ENCODE measurements at places on chromosomes 2 and 18.

DNA sequence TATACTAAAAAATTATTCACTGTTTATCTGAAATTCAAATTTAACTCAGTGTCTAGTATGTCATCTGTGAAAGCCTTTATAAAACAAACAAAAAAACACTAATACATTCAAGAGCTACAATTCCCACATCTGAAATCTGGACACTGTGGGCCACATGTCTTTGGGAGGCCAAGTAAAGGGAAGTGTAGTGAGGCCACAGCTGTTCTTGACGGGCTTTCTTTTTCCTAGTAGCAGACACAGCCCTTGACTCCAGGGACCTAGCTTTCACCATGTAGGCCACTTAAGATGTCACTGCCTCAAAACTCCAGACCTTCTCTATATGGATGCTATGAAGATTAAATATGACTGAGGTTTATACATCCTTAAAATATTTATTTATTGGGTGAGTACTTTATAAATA is 91.1 kb downstream of the RBMS1 start:
- no peak for DNase-seq

- no peak for DNase-seq
Measured at GRCh38 chr18:11785444-11786055, 65.7 kb upstream of the CHMP1B start.

- DNase-seq, result no peak
Measured at GRCh38 chr2:99410276-99410675, 73.1 kb downstream of the EIF5B start.

- no peak for DNase-seq
Measured at GRCh38 chr2:164114937-164115336, 379.1 kb upstream of the FIGN start.

GRCh38 chr2:238891457-238892203 is 43.7 kb downstream of the TWIST2 start:
- DNase-seq, result no peak

DNA sequence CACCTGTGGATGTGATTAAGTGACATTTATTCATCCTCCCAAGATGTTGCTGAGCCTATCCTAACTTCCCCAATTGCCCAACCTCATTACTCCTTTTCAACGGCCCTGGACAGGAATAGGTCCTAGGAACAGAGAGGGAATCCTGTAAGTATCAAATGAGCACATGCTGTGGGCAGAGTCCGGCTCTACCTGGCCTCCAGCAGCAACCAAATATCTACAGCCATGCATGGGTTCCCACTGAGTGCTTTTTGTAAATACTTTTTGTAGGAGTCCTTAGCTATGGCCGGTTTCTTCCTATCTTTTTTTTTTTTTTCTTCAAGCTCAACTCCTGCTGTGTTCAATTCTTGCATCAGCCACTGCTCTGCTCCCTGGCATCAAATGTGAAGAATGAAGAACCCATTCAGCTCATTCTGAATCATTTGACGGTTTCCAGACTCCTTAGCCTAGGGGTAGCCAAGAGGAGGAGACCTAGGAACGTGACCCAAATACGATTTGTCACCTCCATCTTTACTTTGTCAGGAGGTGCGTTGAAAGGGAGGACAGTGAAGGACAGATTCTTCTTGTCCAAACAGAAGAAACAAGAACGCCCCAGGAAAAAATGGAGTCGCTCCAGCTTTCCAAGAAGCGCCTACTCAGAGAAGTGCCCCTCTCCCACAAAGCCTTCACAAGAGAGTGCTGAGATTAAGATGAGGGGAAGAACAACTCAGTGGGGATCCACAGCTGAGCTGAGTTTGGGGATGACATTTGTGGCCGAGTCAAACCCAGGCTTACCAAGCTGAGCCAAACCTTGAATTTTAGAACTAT is 46.7 kb upstream of the LCLAT1 start:
- DNase-seq, result no peak

GRCh38 chr2:199818026-199818425 is 33.0 kb downstream of the FTCDNL1 start:
- DNase-seq, result peak; percentile 87

GRCh38 chr18:9985641-9986040 is 71.8 kb downstream of the VAPA start:
- DNase-seq, result no peak

- no peak for DNase-seq
Measured at GRCh38 chr2:71788186-71788525, 334.8 kb downstream of the DYSF start.

- DNase-seq, result no peak
Measured at GRCh38 chr2:75772908-75773630, 62.4 kb upstream of the GCFC2 start.

- DNase-seq, result no peak
Measured at GRCh38 chr18:12820506-12820905, 63.5 kb downstream of the PTPN2 start.

DNA sequence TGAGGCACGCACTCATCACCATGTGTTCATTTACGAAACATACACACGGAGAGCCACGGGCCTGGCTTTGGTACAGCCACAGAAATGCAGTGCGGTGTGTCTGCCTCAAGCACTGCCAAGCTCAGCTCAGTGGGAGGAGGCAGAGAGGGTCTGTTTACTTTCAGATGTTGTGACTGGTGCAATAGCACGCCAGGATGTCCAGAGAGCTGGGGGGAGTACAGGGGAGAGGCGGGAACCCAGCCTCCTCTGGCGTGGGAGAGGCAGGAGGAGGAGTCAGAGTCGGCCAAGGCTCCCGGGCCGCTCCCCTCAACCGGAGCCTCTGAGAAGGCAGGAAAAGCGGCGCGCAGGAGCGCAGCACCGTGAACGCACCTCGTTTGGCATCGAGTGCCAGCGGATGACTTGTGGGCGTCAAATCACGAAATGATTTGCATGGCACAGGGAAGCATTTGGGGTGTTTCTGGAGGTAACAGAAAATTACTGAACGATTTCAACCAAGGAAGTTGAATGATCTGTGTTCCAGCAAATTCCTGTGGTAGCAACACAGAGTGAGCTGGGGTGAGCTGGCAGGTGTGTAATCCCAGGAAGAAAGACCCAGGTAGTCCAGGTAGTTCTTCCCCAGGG is 143.0 kb downstream of the ZNF516 start:
- peak; percentile 83 for DNase-seq

DNA sequence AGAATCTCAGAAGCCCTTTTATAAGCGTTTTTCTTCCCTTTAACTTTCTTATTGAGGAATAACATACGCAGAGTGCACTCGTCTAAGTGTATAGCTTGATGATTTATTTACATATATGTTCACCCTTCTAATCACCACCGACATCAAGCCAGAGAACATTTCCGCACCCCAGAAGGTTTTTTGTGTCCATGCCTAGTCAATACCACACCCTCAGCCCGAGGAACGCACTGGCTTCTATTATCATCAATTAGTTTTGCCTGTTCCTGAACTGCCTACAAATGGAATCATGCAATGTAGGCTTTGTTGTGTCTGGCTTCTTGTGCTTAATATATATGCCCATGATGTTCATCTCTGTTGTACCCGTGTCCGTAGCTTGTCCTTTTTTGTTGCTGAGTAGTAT is 27.7 kb downstream of the SDC1 start:
- no peak for DNase-seq

DNA sequence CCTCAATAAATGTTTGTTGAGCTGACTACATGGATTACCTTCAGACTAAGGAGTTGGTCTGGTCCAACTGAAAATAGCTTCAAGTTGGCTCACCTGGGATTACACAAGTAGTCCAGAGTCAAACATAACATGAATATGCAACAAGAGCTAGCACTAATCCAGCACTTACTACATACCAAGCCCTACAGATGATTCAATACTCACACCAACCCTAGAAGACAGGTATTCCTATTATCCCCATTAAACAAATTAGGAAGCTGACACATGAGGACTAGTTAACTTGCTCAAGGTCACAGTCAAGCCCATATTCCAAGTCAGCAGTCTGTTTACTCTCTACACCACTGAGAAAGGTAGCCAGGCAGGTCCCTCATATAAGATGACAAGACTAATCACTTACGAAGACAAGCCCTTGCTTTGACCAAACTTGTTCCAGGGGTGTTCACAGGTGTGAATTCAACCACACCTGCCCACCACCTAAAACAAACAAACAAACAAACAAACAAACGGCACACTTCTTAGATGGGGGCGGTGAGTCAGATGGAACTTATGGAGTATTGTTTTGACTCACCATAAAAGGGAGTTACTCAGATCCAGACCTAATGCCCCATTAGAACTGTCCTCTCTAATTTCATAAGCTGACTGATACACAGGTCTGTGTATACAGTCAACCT is 29.1 kb downstream of the TMEM131 start:
- no peak for DNase-seq

- DNase-seq, result no peak
Measured at GRCh38 chr18:8402237-8402636, 207.0 kb upstream of the RAB12 start.

DNA sequence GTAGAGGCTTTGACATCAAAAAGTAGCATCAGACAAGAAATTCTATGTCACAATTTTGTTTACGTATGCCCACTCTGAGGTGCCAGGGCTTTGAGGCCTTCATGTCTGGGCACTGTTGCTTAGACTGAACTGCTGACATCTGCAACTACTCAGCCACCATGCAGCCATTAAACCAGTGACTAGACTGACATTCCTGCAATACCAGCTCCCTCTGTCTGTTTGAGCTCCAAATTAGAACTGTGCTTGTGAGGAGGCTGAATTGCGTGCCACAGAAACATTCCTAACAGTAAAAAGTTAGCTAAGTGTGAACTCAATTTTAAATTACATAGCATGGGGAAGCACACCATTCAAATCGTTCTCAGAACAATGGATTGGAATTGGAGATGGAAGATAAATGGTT is 163.2 kb downstream of the INSIG2 start:
- DNase-seq, result no peak

DNA sequence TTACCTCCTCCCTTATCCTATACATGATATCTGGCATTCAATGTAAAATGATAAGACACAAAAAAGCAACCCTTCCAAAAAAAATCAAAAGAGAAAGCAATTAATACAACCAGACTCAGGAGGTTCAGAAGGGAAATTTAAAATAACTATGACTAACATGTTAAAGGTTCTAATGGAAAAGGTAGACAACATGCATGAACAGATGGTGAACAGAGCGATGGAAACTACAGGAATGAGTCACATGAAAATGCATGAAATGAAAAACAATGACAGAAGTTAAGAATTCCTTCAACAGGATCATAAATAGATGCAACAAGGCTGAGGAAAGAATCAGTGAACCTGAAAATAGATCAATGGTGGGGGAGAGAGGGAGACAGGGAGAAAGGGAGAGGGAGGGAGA is 26.1 kb upstream of the ERCC3 start:
- DNase-seq, result no peak

- peak; percentile 35 for DNase-seq
Measured at GRCh38 chr2:169528271-169528701, 18.8 kb downstream of the KLHL41 start.

GRCh38 chr2:12119841-12120240 is 373.4 kb downstream of the LPIN1 start:
- DNase-seq, result no peak

GRCh38 chr2:9443526-9443925 is 20.1 kb downstream of the CPSF3 start:
- DNase-seq, result no peak
